ENCODE measurements at places on chromosomes 1 and 21. TPM values are rescaled to one million over a fixed set of nuclear protein-coding genes. Genes with fewer than 3 reads are reported as not detected.

Gene RGS1
- 43.2 TPM for total RNA-seq

- no peak for DNase-seq
These were observed 11.0 kb upstream of the DENND1B start for GRCh38 chr1:197786280-197786679.

GRCh38 chr1:114263343-114263742 is 109.7 kb upstream of the SYT6 start:
- DNase-seq: no peak

DNA sequence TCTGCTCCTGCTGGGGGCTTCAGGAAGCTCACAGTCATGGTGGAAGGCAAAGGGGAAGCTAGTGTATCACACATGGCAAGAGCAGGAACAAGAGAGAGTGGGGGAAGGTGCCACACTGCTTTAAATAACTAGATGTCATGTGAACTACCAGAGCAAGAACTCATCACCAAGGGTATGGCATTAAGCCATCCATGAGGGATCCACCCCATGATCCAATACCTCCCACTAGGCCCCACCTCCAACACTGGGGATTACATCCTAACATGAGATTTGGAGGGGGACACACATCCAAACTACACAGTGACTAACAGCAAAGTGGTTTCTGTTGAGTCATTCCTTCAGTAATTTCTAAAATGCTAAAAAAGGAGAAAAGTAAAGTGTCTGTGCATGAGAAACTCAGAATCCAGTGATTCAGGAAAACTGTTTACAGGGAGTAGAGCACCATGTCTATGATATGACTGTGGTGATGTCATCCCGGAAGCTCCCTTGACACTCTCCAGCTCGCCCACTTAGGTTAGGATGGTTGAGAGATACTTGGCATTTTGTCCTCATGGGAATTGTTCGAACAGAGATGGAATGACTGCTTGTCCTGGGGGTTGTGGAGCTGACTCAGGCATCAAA is 50.3 kb downstream of the CHD1L start:
- no peak for DNase-seq

DNA sequence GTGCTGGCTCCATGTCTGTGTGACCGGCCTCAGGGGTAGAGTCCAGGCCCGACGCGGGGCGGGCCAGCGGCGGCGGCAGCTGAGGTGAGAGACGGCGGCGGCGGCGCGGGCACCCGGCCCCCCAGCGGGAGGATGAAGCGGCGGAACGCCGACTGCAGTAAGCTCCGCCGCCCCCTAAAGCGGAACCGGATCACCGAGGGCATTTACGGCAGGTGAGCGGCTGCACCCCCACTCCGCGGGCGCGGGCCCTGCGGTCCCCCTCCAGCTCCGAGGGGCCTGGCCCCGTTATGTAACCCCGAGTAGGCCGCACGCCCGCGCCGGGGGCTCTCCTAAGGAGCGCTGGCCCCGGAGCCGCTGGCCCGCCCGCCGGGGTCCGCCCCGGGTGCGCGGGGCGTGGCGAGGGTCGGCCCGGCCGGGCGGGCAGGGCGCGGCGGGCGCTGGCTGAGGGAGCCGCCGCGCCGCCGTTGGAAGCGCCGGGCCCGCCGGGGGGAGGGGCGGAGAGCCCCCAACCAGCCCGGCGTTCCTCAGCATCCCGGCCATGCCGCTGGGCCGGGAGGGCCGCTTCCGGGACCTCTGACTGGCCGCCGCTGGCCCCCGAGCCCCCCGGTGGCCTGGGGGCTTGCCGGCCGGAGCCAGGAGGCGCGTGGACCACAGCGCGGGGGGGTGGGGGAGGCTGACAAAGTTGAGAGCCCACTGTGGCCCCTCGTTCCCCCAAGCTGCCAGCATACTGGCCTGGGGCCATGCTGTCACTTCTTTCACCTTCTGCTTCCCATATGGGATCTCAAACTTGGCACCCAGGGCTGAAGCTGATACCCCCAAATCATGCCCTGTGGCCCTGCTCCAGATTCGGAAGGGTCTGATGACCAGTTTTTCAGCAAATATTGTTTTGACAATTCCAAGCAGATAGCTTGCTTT is 527 bp downstream of the MACO1 start:
- DNase-seq: no peak

Data from transverse colon (tissue), 4 donors.